ENCODE measurements at places on chromosomes 7 and 10. TPM values are rescaled to one million over a fixed set of nuclear protein-coding genes. Genes with fewer than 3 reads are reported as not detected.
A peak's percentile ranks its signal among the peaks of the same experiment; 100 is the strongest.

GRCh38 chr10:100020142-100020885 is 10.6 kb upstream of the DNMBP start:
- no peak for DNase-seq

- DNase-seq, result no peak
These were observed 262.9 kb upstream of the AUTS2 start for GRCh38 chr7:69335331-69335730.

DNA sequence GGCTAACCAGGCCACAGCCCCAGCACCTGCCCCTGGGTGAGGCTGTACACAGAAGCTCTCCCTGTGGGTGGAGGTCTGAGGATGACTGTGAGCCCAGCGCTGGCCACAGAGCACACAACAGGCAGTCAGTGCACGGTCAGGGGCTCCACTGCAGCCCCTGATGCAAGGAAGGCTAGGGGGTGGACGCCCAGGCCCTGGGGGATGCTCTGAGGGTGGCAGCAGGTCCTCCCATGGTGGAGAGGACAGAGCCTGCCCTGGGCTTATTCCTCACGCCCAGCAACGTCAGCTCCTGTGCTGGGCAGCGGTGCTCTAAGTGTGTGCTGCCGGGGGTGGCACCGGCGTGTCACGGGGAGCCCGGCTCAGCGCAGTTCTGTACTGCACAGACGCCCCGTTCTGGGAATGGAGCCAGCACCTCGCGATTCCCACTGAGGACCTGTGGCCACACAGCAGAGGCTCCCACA is 223.2 kb downstream of the MAD1L1 start:
- DNase-seq, result no peak

GRCh38 chr10:109207361-109207760 is 716.0 kb downstream of the XPNPEP1 start:
- no peak for DNase-seq

The TACC2 gene
- 52.9 TPM for polyA plus RNA-seq

The TUBAL3 gene
- not detected for polyA plus RNA-seq

The FAM53B gene
- polyA plus RNA-seq, result 22.4 TPM

The CCDC3 gene
- polyA plus RNA-seq, result 12.6 TPM

GRCh38 chr10:89235073-89235798 is 16.3 kb downstream of the LIPA start:
- no peak for DNase-seq

DNA sequence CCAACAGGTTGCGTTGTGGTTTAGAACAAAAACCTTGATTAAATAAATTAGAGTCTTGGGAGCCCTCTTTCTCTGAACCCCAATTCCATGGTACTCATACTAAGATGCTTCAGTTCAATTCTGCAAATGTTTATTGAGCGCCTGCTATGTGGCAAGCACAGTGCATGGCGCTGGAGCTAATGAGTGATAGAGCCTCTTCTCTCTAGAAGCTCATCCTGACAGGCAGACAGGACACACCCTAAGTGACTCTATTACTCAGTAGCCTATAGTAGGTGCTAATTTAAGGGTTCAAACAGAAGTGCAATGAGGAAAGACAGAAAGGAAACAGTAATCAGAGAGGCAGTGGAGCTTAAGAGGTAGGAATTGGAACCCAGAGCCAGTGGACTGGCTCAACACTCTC is 124.4 kb upstream of the C7orf33 start:
- DNase-seq, result no peak

DNA sequence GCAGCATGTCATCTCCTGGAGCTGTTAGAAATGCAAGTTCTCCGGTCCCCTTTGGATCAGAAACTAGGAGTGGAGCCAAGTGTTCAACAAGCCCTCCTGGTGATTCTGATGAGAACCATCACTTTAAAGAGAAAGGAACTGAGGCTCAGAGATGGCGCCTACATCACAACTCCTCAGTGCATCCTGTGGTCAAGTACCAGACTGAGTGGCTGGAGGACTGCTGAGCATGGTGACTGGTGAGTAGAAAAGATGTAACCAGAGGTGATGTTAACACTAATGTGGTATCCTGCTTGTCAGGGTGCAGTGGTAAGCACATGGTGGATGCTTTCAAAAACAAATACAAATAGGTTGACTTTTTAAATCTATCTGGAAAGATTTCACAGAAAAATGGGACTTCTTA is 3.5 kb upstream of the OIT3 start:
- DNase-seq, result no peak

- no peak for DNase-seq
These were observed 64.7 kb downstream of the CDH23 start for GRCh38 chr10:71461457-71461856.

DNA sequence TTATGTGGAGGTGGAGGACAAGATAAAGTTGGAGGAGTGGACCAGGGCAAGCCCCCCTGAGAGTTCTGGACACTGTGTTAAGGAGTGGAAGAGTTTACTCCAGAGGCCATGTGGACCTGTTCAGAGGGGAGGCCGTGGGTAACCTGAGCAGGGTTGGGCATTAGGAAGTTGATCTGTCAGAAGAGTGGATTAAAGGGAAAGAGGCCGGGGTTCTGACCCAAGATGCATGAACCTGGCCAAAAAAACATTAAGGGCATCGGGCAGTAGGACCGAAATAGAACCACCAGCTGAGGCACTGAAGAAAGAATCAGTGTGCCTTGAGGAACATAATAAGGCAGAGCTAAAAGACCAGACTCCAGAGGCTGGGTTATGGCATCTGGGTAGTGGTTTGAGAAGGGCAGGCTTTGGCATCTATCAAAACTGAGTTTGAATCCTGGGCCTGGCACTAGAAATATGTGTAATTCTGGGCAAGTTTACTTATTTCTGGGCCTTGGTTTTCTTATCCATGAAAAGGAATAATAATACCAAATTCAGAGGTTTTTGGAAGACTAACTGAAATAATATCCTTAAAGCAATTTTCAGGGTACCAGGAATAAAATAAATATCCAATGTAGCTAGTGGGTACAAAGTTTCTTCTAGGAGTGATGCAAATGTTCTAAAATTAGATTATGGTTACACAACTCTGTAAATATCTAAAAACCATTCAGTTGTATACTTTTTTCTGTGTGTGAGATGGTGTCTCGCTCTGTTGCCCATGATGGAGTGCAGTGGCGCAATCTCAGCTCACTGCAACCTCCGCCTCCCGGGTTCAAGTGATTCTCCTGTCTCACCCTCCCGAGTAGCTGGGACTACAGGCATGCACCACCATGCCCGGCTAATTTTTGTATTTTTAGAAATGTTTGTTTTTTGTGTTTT is 10.9 kb upstream of the FRAT1 start:
- no peak for DNase-seq

The C7orf57 gene
- polyA plus RNA-seq, result 0.07 TPM

DNA sequence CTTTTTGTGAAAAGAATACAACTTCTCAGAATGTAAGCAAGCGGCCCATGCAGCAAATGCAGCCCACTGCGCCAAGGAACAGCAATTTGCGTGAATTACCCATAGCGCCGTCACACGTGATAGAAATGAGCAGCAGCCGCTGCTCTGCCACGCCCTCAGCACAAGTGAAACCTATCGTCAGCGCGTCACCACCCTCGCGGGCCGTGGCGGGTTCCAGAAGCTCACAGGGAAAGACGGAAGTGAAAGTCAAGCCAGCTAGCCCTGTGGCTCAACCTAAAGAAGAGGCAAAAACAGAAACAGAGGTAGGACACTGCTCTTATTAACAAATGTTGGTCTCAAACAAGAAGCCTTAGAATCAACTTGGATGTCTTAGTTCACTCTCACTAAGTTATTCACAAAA is 70.5 kb downstream of the SHH start:
- DNase-seq, result no peak

- DNase-seq, result no peak
These were observed 29.7 kb upstream of the GSDME start for GRCh38 chr7:24786941-24787340.

- DNase-seq, result no peak
These were observed 35.0 kb downstream of the JAKMIP3 start for GRCh38 chr10:132100556-132101349.

- DNase-seq, result no peak
These were observed 154.3 kb downstream of the POLR1F start for GRCh38 chr7:19554581-19554980.

DNA sequence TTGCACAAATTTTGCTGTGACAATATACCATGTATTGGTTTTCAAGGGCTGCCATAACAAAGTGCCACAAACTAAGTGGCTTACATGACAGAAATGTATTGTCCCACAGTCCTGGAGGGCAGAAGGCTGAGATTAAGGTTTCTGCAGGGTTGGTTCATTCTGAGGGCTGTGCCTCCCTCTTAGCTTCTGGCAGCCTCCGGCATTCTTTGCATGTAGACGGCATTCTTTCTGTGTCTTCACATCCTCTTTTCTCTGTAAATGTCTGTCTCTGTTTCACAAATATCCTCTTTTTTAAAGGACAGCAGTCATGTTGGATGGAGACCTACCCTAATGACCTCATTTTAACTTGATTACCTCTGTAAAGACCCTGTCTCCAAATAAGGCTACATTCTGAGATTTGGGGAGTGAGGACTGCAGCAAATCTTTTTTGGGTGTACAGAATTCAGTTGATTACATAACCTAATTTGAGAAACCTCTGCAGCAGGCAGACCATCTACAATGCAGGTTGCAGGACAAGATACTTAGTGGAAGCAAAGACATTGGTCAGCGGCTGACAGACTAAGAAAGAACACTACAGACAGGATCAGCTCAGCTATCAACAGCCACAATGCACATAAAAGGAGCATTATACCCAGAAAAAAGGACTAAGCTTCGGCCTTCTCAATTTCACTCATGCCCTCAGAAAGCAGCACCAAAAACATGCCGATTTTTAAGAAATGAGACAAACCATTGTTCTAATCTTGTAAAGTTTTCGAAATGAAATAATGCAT is 84.6 kb upstream of the FAM3C start:
- DNase-seq, result no peak

The UNCX gene
- polyA plus RNA-seq, result 7.3 TPM

DNA sequence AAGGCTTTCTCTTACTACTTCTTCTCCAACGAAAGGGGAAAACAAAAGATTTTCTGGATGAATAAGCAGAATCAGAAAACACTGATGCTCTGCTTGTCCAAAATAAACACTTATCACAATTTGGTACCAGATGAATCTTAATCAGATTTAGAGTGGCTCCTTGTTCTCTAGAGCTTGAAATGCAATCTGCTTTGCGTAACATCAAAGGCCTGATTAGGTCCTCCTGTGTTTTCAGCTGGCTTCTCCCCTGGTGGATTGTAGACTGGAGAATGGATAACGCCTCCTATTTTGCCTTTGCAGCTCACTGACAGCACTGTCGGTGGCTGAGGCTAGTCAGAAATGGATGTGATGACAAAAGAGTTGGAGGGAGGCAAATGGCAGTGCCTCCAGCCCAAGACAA is 91.2 kb downstream of the FAM13C start:
- DNase-seq, result no peak

The OR2A1 gene
- polyA plus RNA-seq, result 0.72 TPM

DNA sequence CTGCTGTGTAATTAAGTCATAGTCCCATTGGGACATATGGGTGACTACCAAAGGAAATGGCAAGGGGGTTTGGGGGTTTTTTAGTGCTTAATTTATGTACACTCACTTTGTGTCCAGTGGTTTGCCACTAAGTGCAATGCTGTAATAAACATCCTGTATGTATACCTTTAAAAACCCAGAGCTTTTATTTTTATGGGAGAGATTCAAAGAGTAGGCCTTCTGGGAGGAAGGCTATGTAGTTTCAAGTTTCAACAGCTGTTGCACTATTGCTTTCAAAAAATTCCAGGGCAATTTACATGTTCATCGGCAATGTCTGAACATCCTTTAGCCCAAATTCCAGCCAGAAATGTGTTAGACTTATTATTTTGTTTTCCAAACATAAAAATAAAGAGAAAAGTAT is 744.7 kb downstream of the XPNPEP1 start:
- DNase-seq, result no peak

- no peak for DNase-seq
These were observed 62.1 kb downstream of the TPST1 start for GRCh38 chr7:66267249-66267648.

The IFIT1B gene
- polyA plus RNA-seq, result 0.10 TPM

The TRIM24 gene
- polyA plus RNA-seq, result 61.3 TPM

The WAC gene
- 153 TPM for polyA plus RNA-seq

DNA sequence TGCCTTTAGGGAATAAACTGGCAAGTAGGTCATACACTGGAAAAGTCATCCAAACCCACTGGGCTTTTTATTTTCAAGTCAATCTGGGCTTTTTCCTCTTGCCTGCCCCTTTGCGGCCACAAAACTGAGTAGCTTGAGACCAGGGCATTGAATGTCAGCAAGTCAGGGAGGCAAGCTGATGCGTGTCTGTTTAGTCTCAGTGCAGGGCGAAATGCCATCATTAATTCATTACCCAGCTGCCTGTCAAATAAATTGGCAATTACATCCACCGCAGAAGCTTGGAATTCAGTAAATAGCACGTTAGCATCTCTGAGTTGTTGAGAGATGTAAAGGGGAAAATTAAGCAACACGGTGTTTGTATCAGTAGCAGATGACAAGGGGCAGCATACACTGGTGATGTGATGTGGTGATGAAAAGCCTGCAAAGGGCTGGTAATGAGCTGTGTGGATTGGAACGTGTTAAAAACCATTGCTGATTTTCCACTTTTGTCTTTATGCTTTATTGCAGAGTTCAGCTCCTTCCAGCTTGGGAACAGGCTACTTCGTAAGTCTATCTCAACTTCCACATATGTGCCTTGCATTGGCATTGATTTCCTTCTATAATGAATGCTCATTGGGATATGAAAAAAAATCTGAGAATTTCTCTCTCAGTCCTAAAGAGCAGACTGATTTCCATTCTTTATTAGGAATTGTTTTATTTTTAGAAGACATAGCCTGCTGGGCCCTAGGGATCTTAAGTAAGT is 535.9 kb downstream of the AUTS2 start:
- no peak for DNase-seq

GRCh38 chr10:124532106-124532641 is 70.6 kb downstream of the LHPP start:
- no peak for DNase-seq

DNA sequence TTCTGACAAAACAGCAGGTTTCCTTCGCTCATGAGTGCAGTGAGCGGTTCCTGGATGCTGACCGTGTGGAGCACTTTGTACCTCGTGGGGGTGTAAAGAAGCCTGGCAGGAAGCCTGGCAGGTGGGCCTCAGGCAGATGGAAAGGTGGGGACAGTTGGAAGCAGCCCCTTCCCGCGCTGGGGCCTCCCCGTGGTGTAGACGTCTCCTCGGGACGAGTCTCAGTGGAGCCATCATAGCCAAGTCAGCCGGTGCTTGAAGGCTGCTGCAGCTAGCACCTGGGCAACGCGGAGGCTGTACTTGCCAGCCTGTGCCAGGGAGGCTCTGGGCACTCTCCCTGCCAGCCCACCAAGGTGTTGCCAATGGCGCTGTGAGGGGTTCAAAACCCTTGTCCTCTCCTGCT is 154.5 kb downstream of the WDR37 start:
- DNase-seq, result no peak

The GOLGA7B gene
- polyA plus RNA-seq, result 0.40 TPM

The FEZF1 gene
- not detected for polyA plus RNA-seq

- peak; percentile 12 for DNase-seq
These were observed 115.3 kb downstream of the SGMS1 start for GRCh38 chr10:50508315-50509051.

GRCh38 chr7:132257253-132257652 is 319.0 kb downstream of the PLXNA4 start:
- no peak for DNase-seq

GRCh38 chr7:137692399-137692798 is 154.4 kb downstream of the DGKI start:
- DNase-seq, result no peak
